ENCODE measurements at places on chromosomes 12 and 14. TPM values are rescaled to one million over a fixed set of nuclear protein-coding genes. Genes with fewer than 3 reads are reported as not detected.

Gene LALBA
- not detected for total RNA-seq

GRCh38 chr12:51592034-51592705 lies 1.1 kb downstream of the SCN8A start:
- no peak for DNase-seq

DNA sequence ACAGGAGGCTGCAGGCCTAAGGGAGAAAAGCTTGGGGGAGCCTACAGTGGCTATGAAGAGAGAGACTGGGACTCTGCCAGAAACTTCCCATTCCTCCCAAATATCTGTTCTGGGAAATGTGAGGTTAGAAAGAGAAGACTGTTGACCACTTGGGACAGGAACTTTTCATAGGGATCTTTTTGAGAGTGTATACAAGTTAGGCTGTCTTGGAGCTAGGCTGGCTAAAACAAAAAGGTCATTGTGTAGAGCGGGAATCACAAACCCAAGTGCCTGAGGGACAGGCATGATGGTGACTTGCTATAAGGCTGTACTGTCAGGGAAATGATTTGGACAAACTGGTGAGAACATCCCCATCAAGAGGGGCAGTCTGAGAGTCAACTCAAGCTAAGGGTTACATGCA lies 175.1 kb downstream of the GRIP1 start:
- no peak for DNase-seq

Gene SIX1
- total RNA-seq = not detected

GRCh38 chr14:97301931-97302559 lies 504.9 kb downstream of the VRK1 start:
- no peak for DNase-seq

DNA sequence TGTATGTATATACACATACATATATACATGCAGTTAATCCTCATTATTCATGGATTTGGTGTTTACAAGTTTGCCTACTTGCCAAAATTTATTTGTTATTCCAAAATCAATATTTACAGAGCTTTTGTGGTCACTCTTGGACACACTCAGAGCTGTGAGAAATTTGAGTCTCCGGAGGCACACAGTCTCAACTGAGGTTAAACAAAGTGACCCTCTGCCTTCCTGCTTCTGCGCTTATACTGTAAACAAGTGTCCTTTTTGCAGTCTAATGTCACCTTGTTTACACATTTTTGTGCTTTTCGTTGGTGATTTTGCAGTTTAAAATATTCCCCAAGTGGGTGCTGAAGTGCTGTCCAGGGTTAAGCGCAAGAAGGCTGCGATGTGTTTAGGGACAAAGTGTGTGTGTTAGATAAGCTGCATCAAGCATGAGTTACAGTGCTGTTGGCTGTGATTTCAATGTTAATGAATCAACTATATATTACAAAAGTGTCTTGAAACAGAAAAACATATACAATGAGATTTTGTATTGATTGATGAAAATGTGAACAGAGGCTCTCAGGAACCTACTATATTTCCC lies 13.1 kb upstream of the LTA4H start:
- no peak for DNase-seq

- DNase-seq = no peak
These were observed 284.7 kb upstream of the FKBP4 start for GRCh38 chr12:2510045-2510444.

GRCh38 chr14:69675245-69675583 lies 63.8 kb downstream of the SUSD6 start:
- no peak for DNase-seq

DNA sequence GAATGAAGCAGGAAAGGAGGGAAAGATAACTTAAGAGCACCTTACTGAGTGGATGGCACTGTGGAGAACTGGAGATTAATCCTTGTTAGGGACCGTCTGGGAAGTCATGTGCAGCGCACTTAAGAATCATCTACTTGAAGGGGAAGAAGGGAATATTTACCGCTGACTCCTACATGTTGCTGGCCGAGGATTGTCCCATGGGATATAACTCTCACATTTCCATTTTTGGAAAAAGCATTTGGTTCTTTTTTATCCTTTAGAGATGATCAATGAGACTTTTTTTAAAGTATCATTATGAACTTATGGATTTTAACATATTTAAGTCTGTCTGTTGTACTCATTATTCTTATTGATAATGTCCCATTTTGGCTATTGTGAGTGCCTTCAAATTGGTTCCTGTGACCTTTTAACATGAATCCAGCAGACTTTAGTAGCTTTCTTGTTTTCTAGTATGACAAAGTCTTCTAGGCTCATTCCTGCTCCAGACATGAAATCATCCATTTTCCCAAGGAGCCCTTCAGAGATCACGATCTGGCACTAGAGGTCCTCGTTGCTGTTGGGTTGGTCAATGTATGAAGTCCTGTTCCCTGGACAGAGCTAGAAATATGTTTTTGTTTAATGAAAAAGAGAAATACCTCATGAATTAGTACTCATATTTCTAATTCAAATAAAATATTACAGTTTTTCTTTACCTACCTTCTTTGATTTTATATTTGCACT lies 20.2 kb upstream of the FAM234B start:
- DNase-seq = no peak

Gene SLC38A4
- not detected for total RNA-seq

Gene HOXC11
- not detected for total RNA-seq

GRCh38 chr12:14239350-14239934 lies 126.0 kb upstream of the ATF7IP start:
- DNase-seq = no peak

Gene PLEKHD1
- total RNA-seq = 0.99 TPM

DNA sequence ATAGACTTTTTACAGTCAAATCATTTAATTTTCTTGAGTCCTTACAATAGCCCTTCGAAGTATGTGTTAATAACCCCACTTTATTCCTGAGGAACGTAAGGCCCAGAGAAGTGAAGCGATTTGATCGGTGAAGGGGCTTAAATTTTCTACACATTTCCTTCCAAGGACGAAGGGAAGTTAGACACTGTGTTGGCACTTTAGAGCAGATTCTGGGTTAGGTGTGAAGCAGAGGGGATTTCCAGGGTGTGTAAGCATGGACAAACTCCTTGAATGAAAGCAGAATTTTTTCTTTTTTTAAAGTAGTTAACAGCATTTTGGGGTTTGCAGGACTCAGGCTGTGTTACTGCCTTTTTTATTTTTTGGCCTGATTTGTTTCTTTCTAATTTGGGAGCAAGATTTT lies 38.9 kb downstream of the PRORP start:
- DNase-seq = no peak

- no peak for DNase-seq
These were observed 103.2 kb downstream of the SLC38A4 start for GRCh38 chr12:46722394-46723185.

DNA sequence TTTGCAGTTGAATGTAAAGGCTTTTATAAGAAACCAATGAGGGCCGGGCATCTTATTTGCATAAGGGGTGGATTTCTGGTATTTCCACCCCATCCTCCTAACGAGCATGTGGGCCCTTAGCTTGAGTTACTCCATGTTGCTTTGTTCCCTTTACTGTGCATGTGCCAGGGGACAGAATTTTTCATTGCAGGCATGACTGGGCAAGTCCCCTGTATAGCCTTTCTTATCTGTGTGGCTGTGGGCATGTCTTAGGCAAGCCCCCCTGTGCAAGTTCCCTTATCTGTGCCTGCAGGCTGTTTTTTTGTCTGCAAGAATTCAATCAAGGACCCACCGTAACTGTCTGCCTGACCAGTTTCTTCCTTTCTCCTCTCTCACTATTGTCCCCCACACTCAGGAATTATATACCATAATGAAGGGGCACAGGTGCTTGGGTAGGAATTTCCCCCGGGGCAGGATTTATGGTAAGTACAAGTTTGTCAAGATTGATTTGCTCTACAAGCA lies 152.2 kb upstream of the CNOT2 start:
- no peak for DNase-seq

All from T-helper 17 cell (primary cell).